Pancreas (tissue), 10 donors: ENCODE measurements at places on chromosomes 12 and 14.
A peak's percentile ranks its signal among the peaks of the same experiment; 100 is the strongest.

DNA sequence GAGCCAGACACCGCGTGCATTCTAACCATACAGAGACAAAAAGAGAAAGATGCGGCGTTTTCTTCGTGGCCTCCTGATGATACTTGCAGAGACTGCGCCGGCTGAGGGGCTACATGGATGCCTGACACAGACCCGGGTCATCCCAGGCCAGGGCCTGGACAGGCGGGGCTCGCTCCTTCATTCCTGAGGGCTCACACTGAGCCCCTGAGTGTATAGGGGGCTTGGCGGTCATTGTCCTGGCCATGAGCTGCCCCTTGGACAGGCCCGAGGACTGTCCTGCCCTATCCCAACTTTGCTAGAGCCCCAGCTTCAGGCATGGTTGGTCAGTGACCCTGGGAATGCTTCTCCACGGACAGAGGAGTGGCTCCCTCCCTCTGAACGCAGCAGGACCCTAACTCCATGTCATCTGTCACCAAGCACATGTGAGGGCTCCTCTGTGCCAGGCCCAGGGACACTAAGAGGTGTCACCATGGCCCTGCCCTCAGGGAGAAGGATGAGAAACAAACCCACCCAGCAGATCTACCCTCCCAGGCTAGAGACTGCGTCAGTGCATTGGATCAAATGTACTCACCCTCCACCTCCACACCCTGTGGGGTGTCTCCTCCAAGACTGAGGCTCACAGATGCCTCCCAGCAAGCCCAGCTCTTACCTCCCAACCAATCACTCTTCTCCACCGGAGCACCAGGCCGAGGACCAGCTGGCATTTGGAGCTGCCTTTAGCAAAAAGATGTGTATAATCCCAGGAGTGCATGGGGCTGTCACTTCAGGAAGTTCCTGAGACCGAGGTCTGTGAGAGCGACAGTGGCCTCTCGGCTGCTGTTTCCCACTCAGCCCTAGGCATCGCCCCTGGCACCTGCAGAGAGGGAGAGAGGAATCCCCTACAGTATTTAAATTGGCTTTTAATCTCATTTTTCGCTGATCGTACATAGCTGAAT is 102.7 kb downstream of the DICER1 start:
- no peak for DNase-seq

DNA sequence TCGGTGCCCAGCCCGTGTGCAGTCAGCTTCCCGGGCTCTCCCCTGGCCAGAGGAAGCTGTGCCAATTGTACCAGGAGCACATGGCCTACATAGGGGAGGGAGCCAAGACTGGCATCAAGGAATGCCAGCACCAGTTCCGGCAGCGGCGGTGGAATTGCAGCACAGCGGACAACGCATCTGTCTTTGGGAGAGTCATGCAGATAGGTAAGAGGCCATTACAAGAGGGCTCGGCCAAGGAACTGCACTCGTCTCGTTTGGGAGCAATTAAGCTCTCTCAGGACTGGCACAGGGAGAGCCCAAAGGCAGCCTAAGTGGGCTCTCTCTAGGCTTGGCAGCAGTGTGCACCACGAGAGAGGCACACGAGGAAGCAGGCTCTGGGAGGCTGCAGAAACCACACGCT is 3.7 kb downstream of the WNT5B start:
- no peak for DNase-seq

DNA sequence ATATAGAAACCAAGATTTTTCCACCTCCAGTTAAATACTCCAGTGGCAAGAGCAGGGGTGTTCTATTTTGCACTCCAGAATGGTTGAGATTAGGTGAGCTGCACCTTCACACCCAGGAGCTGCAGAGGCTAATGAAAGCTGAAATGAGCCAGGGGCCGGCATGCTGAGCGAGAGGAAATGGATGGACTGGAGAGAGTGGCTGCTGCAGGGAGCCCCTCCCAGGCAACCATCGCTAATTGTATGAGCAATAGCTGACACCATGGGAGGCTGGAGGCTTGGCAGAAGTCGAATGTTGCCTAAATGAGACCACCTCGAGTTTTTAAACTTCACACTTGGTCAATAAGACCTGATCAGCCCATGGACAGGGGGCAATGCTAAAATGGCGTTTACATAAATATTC is 301.8 kb upstream of the TMPO start:
- no peak for DNase-seq

- no peak for DNase-seq
These were observed 16.9 kb downstream of the VPS37B start for GRCh38 chr12:122878780-122879612.

DNA sequence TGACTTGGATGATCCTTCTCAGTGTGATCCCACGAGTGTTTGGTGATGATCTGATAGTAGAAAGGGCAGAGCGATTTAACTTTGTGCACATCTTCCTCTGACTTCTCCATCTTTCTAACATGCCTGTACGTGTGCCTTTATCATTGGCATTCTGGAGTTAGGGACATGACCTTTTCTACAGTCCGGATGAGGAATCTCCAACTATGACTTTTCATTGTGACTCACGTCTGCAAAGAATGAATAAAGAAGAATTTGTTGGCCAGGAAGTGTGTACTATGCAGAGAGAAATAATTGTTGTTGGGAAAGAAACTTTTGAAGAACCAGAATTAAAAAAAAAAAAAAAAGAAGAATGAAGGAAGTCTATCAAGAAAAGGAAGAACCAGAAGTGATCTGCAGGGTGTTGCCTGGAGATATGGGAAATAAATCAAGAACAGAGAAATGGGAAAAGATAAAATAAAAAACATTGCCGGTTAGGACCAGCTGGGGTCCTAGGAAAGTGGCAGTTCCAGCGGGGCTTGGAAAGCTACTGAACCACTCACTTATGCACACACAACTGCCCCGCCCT is 25.3 kb downstream of the PPFIBP1 start:
- no peak for DNase-seq

DNA sequence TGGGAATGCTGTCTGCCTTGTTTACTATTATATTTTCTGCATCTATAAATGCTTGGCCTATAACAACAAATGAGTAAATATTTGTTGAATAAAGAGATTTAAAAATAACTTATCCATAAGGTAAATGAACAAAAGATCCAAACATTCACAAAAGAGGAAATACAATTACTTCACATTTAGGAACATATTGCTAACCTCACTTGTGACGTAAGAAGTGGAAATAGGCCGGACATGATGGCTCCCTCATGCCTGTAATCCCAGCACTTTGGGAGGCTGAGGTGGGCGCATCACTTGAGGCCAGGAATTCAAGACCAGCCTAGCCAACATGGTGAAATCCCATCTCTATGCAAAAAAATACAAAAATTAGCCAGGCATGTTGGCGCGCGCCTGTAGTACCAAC is 25.7 kb upstream of the CKAP4 start:
- no peak for DNase-seq

GRCh38 chr14:52877628-52878027 is 73.2 kb downstream of the FERMT2 start:
- DNase-seq: no peak

DNA sequence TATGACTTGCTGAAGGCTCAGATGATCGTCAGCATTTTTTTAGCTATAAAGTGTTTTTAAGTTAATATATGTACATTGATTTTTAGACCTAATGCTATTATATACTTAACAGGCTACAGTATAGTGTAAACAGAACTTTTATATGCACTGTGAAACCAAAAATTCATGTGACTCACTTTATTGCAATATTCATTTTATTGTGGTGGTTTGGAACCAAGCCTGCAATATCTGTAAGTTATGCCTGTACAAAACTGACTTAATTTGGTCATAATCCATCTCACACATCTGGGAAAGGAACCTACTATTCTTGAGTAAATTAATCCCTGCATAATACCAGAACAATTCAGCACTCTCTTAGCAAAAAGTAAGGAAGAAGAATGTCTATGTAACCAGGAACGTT is 390.7 kb downstream of the SYT1 start:
- no peak for DNase-seq

GRCh38 chr14:31510855-31511254 is 23.0 kb upstream of the GPR33 start:
- DNase-seq: no peak

DNA sequence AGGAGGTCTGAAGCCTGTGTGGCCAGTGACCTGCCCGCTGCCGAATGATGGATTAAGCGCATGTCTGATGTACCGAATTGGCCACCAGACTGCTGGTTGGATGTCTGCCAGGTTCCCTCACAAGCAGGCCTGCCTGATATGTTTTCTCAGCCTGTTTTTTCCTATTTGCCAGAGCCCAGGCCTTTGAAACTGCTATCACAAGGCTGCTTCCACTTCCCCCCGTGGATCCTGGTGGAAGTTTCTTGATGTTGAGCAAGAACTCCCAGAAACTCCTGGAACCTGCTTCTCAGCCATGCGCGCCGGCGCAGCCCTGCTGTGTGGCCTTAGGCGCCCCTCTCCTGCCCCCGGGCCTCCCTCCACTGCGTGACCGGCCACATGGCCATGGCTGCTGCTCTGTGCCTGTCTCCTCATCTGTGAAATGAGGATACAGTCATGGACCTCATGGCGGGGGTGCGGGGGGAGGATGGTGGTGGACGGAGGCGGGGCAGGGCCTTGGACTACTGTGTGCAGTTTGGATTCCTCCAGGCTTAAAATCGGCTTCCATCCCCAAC is 56.6 kb downstream of the CALM1 start:
- peak; percentile 51 for DNase-seq

GRCh38 chr12:3723916-3724805 is 28.7 kb downstream of the CRACR2A start:
- DNase-seq: no peak

DNA sequence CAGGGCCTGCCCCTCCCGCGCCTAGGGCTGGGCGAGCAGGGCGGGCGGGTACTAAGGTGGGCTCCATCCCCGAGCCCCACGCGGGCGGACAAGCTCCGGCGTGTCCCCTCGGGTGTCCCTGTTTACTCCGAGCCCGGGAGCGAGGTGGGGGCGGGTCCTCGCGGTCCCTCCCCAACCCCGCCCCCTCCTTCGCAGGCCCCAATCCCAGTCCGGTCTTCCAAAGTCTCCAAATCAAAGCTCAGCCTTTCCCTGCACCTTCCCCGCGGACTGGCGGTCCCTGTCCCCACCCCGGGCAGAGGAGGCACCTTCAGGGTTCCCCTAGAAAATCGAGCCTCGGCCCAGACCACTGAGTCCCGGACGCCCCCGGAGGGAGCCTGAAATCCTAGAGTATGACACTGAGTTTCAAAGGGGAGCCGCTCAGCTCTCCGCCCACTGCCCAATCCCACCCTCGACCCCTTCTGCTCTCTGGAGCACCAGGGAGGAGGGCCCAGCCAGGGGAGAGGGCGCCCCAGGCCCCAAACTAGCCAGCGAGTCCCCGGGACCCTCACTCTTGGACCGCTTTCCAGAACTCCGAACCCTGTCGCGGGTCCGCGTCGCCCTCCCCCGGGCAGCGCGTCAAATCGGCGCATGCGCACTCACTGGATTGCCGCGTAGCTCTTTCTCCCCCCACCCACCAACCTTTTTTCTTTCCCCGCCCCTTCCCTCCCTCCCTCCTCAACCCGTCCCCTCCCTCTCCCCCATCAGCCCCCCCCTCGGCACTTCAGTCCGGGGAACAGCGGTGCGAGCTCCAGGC is at the start of gene LRP1:
Gene LRP1, plus strand, starts transcription at position 758 of the 793 bp plus-strand sequence. CDS start 482 bp downstream, outside the sequence.
- peak; percentile 92 for DNase-seq

- no peak for DNase-seq
These were observed 29.7 kb upstream of the BICD1 start for GRCh38 chr12:32076941-32077340.

- no peak for DNase-seq
These were observed 4.2 kb upstream of the CDC42BPB start for GRCh38 chr14:103061482-103061976.

DNA sequence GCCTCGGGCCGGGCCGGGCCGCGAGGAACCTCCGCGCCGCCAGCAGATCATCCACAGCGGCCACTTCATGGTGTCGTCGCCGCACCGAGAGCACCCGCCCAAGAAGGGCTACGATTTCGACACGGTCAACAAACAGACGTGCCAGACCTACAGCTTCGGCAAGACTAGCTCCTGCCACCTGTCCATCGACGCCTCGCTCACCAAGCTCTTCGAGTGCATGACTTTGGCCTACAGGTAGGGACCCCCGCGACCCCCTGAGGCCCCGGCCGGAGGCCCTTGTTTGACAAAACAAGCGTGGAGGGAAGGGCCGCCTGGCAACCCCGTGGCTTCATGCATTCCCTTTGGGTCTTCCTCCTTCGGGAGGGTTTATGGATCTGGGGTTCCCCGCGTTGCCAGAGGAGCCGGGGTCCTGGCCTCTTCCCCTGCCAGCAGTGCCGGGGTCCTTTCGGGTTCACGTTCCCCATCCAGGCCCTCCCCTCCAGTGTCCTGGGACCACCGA is 526 bp downstream of the MLXIP start:
- DNase-seq: peak; percentile 64

- DNase-seq: no peak
These were observed 224.1 kb upstream of the EGLN3 start for GRCh38 chr14:34174973-34175372.
